Cortex of kidney (tissue), 1 donor: ENCODE measurements at places on chromosomes 5 and 9.

DNA sequence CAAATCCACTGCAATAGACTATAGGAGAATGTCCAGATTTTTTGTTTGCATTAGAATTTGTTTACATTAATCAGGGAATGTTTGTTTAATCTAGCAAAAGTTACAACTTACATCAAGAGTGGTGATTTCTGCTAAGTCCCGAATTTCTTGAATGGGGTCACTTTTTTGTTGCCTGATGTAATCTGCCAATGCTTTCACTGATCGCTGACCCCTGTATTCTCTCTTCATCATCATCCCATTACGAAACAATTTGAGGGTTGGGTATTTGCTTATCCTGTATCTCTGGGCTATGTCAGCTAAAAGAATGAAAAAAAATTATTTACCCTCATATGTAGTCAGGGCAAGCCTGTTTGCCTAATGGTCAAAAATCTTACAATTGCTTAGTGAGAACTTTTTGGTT, 76.9 kb downstream of the ERP44 start:
- no peak for DNase-seq

DNA sequence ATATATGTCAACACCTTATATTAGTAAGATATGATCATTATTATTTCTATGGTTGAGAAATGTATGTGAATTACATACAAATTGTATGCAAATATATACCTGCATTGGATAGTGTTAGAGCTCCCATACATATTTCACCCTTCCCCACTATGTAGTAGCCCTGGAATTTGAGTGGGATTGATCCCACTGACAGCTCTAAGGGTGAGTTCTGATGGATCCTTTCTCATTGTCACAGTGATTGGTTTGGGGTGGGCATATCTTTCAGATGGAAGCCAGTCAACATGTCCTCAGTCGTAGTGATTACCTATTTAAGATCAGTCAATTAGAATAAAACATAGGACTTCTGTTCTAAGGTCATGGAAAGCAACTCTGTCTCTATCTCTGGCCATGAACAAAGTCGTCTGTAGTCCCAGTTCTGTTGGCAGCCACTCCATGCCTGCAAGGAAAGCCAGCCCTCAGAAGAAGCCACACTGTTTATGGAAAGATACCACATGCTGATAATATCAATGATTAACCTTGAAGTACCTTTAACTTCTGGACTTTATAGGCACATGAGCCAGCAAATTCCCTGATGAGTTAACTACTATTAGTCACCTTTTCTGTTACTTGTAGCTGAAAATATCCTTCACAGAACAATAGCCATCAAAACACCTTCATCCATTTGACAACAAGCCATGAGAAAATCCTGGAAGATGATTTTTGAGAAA, 5.1 kb upstream of the CCDC192 start:
- no peak for DNase-seq

DNA sequence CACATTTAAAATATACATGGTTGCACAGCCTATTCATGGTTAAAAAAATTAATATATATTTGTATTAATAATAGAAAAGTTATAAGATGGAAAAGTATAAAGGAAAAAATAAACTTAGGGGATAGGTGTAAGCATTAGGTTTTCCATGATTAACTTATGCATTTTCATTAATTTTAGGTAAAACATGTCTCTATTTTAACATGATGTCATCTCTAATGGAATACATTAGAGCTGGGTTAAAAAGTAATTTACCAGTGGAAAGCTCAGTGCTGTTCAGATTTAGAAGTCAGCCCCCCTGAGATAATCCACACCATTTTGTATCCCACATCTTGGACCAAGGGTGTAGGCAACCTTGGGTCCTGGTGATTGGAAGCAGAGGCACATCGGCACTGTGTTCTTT, 49.7 kb downstream of the SNX24 start:
- no peak for DNase-seq

GRCh38 chr5:102778478-102778877, 23.4 kb downstream of the PAM start:
- no peak for DNase-seq

DNA sequence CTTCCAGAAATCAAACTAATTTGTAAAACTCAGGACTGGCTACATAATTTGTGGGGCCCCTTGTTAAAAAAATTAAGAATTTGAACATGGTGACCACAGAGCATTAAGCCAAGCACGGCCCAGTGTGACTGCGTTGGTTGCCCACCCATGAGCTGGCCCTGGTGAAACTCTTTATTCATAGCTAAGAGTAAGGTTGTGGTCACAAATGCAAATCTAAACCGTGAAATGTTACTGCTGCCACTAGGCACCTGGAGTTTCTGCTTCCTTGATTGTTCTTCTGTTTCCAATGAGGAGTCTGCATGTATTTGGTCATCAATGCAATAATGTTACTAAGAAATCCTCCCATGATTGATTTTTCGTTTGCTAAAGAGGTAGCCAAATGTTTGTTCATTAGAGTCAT, 4.2 kb downstream of the GCNT1 start:
- no peak for DNase-seq

- DNase-seq = no peak
These were observed 438.5 kb upstream of the NUDT12 start for GRCh38 chr5:104001136-104001535.

- no peak for DNase-seq
These were observed 21.5 kb upstream of the ZBTB34 start for GRCh38 chr9:126838895-126839294.

GRCh38 chr9:93205045-93205768, 21.3 kb downstream of the WNK2 start:
- DNase-seq = no peak

GRCh38 chr5:35857606-35858205, 1.0 kb downstream of the IL7R start:
- DNase-seq = no peak

DNA sequence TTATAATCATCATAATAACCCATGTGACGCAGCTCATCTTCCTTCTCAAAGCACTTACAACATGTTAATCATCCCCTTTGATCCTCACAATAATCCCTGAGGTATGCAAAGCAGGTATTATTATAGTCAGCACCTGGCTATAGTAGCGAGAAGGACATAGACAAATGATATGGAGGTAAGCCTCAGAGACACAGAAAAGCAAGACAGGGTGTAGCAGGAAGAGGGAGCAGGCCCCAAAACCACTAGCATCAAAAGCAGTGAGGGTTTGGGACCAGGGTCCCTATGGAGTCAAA, 139.2 kb upstream of the SLC30A5 start:
- no peak for DNase-seq

DNA sequence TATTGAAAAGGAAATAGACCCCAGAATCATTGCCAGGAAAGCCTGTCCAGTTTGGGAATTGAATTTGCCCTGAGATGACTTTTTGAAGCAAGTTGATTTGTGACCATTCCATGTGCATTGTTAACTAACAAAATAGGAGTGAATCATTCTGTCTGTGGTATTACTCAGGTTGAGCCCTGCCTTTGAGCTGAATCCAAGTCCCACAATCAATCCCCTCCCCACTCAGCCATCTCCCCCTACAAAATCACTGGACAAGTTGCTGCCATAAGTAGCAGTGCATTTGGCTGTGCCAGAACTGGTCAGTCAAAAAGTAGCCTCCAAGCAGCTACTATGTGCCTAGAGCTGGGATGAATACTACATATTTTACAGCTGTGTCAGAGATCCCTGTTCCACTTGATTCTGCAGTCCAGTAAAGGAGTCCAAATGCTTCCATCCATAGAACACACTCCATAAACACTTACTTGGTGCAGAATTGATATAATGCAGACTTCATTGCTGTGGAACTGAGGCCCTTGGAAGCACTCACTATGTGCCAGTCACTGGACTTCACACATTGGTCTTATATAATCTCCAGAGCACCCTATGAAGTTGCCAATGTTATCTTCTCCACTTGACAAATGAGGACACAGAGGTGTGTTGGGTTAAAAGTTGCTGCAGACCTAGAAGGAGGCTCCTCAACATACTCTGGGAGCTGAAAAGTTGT, 96.1 kb downstream of the ZNF462 start:
- DNase-seq = no peak

GRCh38 chr9:137670391-137671195, 51.8 kb downstream of the EHMT1 start:
- DNase-seq = no peak

DNA sequence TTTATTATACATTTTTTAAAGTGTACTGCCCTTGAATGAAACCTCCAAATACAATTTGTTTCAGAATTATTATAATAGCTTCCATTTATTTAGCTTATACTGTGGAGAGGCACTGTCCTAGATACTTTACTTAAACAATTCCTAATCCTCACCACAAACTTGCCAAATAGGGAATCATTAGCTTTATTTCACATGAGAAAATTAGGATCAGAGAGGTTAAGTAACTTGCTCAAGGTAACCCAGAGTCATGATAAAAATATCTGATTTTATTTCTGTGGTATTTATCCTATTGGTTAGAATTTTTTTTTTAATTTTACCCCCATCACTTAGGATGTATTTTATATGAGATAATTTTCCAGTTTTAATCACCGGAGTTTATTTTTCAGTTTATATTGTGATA, 78.4 kb downstream of the ADGRV1 start:
- DNase-seq = no peak

DNA sequence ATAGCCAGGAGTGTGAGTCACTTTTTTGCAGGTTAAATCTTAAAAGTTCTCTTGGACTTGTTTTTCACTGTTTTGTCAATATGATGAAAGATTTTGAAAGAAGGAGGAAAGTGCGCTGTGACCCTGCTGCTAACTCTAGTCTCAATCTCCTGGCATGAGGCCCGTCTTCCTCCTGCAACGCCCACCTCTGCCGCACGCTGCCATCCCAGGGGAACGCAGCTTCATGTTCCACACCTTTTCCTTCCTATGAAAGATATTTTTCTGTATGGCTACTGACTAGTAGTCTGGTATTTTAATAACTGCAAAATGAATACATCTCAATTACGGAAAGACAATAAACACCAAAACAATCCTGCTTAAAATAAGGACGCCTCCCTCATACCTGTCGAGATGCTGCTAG, 8.3 kb downstream of the PPIC start:
- no peak for DNase-seq

DNA sequence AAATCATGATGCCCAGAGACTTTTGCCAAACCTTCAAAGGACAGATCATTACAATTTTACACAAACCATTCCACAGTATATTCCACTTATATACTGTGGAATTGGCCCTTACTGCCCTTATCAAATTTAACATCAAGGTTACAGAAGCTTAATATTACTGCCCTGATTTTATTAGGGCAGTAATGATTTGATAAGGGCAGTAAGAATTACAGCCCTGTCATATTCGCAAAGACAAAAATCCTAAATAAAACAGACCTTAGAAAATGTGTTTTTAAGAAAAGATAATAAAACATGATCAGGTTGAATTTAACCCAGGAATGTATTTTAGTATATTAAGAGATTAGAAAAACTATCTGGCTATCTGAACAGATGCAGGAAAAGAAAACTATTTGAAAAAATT, 7.7 kb upstream of the TMEM161B start:
- DNase-seq = no peak

DNA sequence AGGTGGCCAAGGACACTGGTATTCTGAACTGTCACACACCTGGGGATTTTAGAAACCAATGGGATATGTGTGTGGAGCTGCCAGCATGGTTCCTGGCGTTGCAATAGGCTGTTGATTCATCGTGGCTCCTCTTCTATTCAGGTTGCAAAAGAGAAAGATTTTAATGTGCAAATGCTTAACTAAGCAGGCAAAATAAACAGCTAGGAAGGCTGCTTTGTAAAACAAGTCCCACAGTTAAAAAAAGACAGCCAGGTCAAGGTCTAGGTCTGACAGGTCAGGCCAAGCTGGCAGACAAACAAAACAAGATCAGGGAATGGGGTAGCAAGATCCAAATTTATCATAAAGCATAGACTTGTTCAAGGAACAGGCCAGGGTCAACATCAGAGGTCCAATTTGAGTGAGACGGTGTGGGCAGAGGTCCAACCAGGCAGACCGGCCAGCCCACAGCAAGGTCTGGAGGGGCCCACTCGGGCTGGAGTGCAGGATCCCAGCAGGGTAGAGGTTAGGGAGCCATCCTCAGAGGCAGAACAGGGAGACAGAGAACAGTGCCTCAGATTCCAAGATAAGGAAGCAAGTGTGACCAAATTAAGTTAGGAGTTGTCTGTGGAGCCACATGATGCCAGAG, 45.6 kb downstream of the SUB1 start:
- no peak for DNase-seq

GRCh38 chr5:93307557-93307956, 273.5 kb downstream of the NR2F1-AS1 start:
- no peak for DNase-seq

- DNase-seq = no peak
These were observed 58.5 kb downstream of the CSF2 start for GRCh38 chr5:132132138-132132537.

- no peak for DNase-seq
These were observed 1.0 kb upstream of the FAM13B start for GRCh38 chr5:138033907-138034306.

DNA sequence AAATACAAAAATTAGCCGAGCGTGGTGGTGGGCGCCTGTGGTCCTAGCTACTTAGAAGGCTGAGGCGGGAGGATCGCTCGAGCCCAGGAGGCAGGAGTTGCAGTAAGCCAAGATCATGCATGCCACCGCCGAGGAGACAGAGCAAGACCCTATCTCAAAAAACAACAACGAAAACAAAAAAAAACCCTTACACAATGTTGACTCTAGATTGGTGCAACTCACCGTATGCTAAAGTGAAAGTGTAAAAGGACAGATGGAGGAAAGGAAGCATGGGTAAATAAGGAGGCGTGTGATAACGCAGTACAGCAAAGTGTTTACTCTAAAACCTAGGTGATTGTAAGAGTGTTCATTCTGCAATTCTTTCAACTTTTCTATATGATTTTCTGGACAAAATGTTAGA, 15.9 kb upstream of the RUFY1 start:
- no peak for DNase-seq

DNA sequence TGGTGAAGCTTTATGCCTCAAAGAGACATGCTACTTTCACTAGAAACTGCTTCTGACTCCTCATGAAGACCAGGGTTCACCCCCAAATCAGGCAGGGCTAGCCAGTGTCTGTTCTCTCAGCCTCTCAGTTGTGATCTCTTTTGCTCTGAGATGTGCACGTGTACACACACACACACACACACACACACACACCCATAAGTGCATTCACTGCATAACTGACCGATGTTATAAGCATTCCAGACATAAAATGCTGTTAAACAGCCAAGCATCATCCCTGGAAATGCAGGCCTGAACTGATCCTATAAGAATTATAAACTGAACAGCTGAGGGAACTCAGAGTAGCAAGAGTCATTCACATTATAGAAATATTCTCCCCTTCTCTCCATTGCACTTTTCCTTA, 85.0 kb downstream of the FSTL4 start:
- DNase-seq = no peak

- DNase-seq = no peak
These were observed 15.6 kb upstream of the IL12B start for GRCh38 chr5:159345861-159346260.

GRCh38 chr5:104412649-104413240, 850.2 kb upstream of the NUDT12 start:
- DNase-seq = no peak

- DNase-seq = no peak
These were observed 54.7 kb upstream of the NEURL1B start for GRCh38 chr5:172586125-172587060.
